Thyroid gland (tissue), 4 donors: ENCODE measurements at places on chromosomes 4 and X.

DNA sequence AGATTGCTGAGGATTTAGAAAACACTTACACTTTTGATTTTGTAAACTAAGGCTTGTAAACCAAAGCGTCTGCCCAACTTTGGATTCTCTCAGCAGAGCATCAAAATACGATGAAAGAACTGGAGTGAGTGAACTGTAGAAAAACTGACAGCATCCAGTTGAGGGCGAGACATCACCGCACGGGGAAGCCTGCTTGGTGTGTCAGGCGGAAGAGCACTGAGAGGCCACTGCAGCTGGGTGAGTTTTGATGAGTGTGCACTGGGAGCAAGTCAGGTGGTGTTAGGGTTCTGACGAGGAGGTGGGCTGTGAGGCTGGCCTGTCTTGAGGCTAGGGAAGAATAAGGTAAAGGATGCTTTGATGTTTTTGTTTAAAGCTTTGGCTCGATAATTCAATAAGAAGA, 46.8 kb upstream of the CLDN24 start:
- DNase-seq = no peak

DNA sequence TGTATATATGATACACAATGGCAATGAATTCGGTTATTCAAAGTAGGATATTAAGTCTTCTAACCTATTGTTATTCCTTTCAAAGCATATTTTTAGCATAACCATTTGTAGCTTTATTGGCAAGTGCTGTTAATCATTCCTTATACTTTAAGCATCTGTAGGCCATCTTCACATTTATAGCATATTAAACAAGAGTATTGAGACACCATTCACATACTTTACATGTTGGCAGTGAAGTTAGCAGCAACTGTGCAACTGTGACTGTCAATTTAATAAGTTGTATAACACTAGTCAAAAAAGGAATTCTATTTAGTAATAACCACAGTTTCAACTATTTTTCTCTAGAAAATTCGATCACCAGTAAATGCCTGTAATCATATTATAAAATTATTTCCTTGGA, 107.3 kb upstream of the MYOZ2 start:
- no peak for DNase-seq

GRCh38 chrX:140762061-140762460, 52.5 kb downstream of the LINC00632 start:
- peak; percentile 31 for DNase-seq

- no peak for DNase-seq
These were observed 53.0 kb downstream of the POF1B start for GRCh38 chrX:85326234-85327059.

DNA sequence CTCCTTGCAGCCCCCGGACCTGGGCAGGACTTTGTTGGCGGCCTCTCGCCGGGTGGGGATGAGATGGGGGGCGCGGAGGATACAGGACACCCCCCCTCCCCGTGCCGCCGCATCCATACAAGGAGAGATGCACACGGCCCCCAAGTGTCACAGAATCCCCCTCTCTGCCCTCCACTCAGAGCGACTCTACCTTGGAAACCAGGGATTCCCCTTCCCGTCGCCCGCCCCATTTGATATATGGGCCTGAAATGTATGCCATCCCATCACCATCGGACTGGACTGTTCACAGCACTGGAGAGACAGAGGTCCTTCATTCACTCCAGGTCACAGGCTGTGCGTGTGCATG, 426 bp downstream of the PORCN start:
- DNase-seq = no peak

- no peak for DNase-seq
These were observed 178.2 kb downstream of the PTTG2 start for GRCh38 chr4:38138363-38138762.

- DNase-seq = peak; percentile 61
These were observed 700 bp downstream of the SLC26A1 start for GRCh38 chr4:992297-993110.

DNA sequence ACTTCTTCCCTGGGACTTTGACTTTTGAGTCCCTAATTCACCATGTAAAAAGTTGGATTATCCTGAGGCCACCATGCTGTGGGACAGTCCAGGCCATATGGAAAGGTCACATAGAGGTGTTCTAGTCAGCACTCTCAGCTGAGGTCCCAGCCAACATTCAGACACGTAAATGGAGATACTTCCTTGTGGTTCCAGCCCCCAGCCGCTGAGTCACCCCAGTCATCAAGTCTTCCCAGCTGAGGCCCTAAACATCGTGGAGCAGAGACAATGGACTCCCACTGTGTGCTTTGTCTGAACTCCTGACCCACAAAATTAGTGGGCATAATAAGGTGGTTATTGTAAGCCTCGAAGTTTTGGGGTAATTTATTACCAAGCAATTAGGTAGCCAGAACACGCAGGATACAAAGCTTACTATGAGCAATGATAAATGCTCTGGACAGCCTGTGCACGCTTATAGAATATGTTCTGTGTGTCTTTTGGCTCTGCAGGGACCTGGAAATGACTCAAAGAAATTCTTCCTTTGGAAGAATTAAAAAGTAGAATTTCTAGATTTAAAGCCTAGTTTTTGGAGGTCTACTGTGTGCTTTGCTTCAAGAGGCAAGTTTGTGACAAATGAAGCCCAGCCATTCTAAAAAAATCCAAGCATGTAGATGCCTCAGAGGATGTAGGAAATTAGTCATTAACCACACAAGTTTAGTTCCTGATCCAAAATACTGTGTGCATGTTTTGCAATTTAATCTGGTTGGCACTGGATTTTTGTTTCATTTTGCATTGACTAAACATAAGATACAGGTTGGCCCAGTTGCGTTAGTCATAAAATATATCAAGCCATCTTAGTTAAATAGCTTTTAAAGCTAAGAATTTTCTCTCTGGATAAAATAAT, 33.2 kb upstream of the SLC9A7 start:
- no peak for DNase-seq

DNA sequence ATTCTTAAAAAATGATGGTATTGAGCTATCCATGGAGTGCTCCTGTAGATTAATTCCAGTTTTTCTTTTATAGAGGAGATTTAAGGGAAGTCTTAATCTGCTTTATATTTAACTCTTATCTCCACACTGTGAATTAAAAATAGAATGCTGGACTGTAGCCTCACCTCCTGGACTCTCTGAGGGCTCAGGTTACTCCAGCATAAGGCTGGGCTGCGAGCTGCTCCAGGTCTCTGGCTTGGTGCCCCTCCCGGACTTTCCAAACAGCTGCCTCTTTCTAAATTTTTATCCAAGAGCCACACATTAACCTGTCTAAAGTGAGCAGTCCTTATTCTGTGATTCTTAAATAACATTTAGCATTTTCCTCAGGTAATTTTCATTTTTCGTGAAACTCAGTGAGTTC, 218.7 kb upstream of the JADE1 start:
- DNase-seq = peak; percentile 73

GRCh38 chr4:160038615-160039014, 935.7 kb downstream of the RAPGEF2 start:
- no peak for DNase-seq

GRCh38 chr4:116531870-116532269, 553.5 kb downstream of the TRAM1L1 start:
- no peak for DNase-seq

GRCh38 chrX:140355429-140355828, 149.4 kb downstream of the SOX3 start:
- DNase-seq = no peak

GRCh38 chr4:70315928-70316327, 18.9 kb upstream of the CABS1 start:
- DNase-seq = no peak

- DNase-seq = peak; percentile 39
These were observed 58.1 kb downstream of the FNIP2 start for GRCh38 chr4:158826882-158827281.

GRCh38 chr4:42150653-42151567, 1.5 kb downstream of the BEND4 start:
- DNase-seq = no peak

DNA sequence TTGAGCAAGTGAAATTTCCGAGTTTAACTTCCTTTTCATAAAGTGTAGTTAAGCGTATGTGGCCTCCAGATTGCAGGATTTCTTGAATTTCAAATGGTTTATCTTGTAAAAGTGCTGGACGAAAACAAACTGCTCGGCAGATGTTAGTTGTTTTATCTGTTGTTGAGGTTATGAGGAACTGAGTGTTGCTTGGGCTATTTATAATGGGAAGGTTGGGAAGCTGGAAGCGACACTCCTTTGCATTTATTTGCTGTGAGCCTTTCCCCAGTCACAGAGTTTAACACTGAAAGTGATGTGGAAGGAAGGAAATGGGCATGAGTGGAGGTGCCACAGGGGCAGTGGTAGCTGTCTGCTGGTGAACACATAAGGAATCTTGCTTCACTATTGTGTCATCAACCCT, 284.9 kb downstream of the PCDH7 start:
- DNase-seq = no peak

GRCh38 chr4:20311856-20312255, 60.2 kb downstream of the SLIT2 start:
- DNase-seq = no peak

DNA sequence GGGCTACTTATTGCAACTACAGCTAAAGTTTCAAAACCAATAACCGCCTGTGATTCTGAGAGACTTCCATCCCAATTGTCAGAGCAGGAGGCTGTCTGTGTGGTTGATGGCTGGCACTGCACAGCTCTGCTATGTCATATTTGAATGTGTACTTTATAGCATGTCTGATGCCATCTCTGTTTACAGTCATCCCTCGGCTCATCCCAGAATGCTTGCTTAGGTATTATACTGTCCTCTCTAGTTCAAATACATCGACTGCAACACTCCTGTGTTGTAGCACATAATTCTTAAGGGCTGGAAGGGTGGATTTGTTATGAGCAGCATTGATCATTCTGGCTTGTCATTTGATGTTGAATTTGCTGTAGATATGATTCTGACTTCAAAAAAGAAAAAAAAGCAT, 1617.5 kb upstream of the TENM3 start:
- no peak for DNase-seq

- no peak for DNase-seq
These were observed 618.1 kb upstream of the ADGRL3 start for GRCh38 chr4:60581919-60582536.

DNA sequence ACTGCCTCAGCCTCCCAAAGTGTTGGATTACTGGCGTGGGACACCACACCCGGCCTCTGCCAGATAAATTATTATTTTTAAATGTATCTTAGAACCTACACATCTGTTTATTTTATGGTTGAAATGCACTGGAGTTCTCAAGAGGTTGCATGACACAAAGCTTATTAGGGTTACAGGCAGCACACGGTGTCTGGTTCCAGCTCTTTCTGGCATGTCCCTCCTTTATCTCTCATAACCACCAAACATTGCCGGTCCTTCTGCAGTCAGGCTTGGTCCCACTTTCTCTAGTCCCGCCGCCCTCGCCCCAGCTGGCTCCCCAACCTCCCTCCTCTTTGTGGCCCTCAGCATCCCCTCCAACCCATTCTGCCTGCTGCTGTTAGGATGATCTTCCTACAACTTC, 39.7 kb upstream of the SPRY1 start:
- no peak for DNase-seq

GRCh38 chrX:40177117-40177430, 79.3 kb upstream of the BCOR start:
- peak; percentile 47 for DNase-seq

DNA sequence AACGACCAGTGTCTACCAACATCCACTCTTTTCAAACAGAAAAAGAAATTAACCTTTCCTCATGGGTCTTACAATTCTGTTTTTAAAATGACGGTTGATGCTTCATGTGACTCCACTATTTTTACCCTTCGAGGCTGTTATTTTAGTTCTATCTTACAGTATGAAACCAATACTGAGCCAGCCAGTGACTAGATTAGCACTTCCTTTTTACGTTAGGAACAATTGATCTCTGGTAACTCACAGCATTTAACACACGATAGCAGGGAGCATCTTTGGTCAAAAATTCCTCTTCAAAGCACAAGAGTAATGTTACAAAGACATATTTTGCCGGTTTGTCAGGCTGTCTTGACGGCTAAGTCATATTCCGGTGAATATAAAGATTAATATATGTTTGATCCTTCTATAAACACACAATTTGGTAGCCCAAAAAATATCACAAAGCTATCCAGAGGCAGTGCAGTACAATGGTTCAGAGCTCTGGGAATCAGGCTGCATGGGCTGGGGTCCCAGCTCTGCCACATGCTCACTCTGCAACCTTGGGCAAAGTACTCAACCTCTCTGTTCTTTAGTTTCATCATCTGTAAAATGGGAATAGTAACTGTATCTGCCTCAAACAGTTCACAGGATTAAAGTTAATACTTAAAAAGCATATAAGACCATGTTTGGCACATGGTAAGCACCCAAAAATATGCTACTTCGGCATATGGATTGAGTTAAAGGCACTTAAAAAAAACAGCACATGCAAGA, 62.9 kb upstream of the TXK start:
- no peak for DNase-seq

GRCh38 chrX:85136409-85136808, 107.2 kb downstream of the SATL1 start:
- DNase-seq = no peak

GRCh38 chr4:5142726-5143125, 91.4 kb downstream of the STK32B start:
- peak; percentile 12 for DNase-seq

DNA sequence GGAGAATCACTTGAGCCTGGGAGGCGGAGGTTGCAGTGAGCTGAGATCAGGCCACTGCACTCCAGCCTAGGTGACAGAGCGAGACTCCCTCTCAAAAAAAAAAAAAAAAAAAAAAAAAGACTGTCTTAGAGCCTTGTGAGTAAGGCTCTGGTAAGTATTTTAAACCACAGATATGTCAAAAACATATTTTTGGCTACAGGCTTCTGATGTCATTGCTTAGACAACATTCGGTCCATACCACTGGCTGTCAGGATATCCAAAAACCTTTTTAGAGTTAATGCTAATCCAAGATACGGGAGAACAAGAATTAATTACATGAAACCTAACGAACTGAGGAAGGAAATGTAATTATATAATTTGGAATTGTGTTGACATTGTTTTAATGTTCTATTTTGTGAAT, 999.5 kb upstream of the PABPC4L start:
- DNase-seq = no peak

DNA sequence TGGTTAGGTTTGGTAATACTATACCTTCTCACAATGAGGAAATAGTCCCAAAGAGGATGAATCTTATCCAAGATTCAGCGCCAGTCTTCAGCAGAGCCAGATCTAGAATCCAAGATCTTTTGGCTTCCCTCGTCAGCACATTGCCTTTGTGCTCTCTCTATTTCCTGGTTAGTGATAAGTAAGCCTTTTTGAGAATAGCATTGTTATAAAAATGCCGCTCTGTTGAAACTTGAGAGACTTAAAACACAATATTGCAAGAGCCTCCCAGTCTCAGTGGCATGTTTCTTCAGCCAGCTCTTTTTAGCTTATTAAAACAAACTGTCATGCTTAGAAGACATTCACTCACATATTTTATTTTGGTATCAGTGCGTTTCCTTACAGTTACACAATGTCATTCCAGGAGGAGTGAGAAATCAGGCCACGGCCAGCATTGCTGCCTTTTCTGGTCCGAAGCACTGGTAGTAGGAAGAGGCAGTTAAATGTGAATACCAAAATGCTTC, 141.4 kb downstream of the KLHL8 start:
- peak; percentile 46 for DNase-seq

DNA sequence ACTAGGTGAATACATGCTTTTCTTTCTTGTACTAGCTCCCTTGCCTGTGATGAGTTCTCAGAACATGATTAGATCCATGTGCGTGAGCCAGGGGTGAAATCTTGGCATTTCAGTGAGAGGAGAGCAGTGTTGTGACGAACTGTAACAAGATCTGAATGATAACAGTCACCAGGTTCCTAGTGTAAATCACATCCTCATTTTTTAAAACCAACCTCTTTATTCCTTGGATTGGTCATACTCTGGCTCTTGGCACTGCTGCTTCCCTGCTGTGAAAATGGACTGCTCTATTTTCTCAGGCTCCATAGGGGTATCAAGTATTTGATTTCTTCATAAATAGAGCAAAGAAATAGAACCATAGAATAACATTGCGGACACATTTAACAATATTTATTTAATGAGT, 206.3 kb downstream of the SLC4A4 start:
- no peak for DNase-seq
